Activated T-cell treated with anti-CD3 and anti-CD28 coated beads for 24 hours (primary cell): ENCODE measurements at places on chromosomes 4 and X.

- no peak for DNase-seq
Measured at GRCh38 chr4:7334521-7335275, 100.0 kb downstream of the PSAPL1 start.

DNA sequence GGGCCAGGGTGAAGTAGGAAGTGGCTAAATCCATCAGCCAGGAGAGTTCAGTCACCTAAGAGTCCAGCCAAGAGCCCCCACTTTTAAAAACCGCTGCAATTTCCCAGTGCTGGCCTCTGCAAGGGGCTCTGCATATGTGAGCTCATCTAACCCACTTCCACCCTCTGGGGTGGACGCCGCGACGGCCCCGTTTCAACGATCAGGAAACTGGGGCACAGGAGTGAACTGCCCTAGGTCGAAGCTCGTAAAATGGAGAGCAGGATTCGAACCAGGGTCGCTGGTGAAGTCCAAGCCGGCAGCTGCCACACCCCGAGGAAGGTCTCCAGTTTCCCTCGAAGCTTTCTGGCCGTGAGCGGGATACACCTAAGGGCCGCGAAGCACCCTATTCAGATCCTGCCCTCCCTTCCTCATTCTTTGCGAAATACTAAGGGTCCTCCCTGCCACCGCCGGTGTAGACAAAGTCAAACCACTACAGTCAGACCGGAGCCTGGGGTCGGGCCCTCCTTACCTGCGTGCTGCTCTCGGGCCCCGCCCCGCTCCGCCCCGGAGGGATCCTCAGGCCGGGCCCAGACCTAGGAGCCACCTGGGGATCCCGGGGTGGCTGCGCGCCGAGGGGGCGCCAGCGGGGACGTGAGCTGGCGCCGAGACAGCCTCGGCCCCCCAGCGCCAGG is 446 bp downstream of the EVC2 start:
- no peak for DNase-seq

GRCh38 chr4:150082241-150082640 is 4.0 kb downstream of the DCLK2 start:
- no peak for DNase-seq

- DNase-seq = no peak
Measured at GRCh38 chrX:74389016-74389722, 32.1 kb upstream of the SLC16A2 start.
